ENCODE measurements at places on chromosomes 1 and 21.

DNA sequence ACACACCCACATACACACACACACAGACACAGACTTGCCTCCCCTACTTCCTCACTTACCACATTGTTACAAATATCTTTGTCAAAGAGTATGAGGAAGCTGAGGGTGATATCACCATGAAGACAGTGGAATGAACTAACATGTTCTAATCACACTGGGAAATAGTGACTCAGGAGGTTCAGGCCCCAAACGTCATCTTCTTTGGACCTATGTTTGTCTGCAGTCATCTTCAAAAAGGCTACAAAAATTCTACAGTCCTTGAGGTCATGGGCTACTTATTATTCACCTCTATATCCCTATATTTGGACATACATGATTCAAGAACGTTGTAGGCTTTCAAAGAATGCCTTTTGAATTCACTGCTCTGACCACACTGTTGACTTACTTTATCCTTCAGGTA, 2.1 kb upstream of the LCE2C start:
- no peak for DNase-seq

- DNase-seq: no peak
These were observed 3.2 kb downstream of the NOS1AP start for GRCh38 chr1:162072740-162073139.

GRCh38 chr1:28259934-28260802, 850 bp downstream of the SESN2 start:
- DNase-seq: no peak

DNA sequence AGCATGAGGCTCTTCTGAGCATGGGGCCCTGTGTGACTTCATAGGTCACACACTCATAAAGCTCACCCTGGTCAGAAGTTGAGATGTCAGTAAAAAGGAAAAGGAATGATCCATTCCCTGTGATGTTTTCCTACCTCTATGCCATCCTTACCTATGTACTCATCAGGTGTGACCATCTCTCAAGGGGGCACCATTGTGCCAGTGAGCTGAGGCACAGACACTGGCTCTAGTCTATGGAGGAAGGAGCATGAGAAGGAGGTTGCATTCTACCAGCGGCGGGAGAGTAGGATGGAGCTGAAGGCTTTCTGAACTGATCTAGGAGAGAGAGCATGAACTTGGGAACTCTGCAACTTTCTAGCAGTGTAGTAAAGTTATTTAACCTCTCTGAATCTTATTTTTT, 65.8 kb upstream of the RGL1 start:
- no peak for DNase-seq

DNA sequence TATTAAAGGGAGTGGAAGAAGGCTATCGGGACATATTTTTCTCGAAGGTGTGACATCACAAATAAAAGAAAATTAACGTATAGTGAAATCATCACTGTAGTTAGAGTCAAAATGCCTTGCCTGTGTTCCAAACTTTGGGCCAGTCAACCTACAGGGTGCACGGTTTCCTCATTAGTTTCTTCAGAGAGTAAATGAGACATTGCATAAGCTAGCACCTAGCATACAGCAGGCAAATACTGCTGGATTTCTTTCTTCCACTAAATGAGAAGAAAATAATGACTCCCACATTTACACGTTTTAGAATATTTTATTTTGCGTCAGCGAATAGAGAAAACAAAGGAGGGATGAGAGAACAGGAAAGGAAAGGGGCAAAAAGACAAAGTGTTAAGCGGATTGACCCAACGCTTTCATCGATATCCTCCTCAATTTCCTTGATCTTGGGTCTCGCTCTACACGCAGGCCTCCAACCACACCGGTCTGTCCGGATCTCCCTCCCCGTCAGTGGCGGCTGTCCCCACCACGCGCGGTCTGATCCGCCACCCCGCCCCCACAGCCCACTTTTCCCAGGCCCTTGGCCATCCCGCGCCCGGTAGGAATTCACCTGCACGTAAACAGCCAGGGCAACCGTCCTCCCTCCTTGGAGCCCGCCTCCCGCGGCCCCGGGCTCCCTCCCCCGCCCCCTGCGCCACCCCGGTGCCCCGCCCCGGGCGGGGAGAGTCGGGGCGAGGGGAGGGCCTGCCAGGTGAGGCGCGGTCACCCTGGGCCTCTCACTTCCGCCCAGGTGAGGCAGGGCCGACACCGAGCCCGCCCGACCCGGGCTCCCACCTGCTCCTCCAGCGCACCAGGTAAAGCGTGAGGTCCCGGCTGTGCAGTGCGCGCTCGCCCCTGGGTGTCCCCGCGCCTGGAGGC, at the start of gene PATJ:
PATJ (plus strand) TSS at position 770 of the 909 bp plus-strand sequence. CDS start 20,413 bp downstream, outside the sequence.
- peak; percentile 58 for DNase-seq

GRCh38 chr1:235703506-235703905, 53.9 kb upstream of the GNG4 start:
- no peak for DNase-seq

GRCh38 chr1:1917304-1917976, 1.6 kb downstream of the TMEM52 start:
- DNase-seq: no peak

- DNase-seq: no peak
These were observed 15.3 kb downstream of the UCK2 start for GRCh38 chr1:165842671-165843129.

- DNase-seq: no peak
These were observed 6.9 kb upstream of the TRIM17 start for GRCh38 chr1:228423404-228424053.

Data from activated gamma-delta T cell treated with Interleukin-2 at 50 U/mL for 16 hours (primary cell).